Activated gamma-delta T cell treated with Interleukin-2 at 50 U/mL for 16 hours (primary cell): ENCODE measurements at places on chromosomes 7 and 10.

GRCh38 chr7:24829787-24830186 lies 72.5 kb upstream of the GSDME start:
- no peak for DNase-seq

GRCh38 chr10:76961841-76962240 lies 675.8 kb downstream of the KCNMA1 start:
- no peak for DNase-seq

DNA sequence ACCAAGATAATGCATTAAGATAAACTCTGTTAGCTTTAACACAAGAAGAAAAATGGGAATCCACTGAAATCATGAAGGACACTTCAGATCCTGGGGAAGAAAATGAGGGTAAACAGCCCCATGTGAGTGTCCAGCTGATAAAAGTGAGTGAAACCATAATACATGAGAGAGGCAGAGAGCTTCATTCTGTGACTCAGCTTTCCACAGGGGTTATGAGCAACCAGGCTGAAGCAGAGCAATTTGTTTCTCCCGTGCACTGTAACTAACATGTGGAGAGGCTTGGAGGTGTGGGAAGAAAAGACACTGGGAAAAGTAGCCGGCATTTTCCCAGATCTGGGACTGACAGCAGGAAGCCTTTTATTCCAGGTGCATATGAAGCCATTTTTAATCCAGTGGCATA lies 971.7 kb downstream of the ANKRD7 start:
- no peak for DNase-seq

DNA sequence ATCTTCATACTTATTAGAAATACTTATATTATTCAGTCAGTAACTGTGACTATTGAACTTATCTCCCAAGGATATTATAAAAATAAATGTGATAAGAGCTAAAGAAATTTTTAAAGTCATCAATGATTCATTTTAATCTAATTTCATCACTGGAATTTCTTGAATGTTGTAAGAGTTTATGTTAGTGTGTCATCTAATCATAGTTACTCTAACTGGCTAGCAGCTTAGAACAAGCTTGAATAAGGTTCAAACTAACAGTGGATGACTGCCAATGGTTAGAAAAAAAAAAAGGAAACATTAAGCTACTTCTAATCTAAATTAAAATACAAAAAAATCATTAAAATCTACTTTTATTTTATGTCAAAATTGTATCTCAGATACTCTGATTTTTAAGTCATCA lies 1066.3 kb downstream of the CNTNAP2 start:
- no peak for DNase-seq

GRCh38 chr7:73741600-73741999 lies 3.0 kb upstream of the ABHD11 start:
- no peak for DNase-seq

- no peak for DNase-seq
These were observed 45.7 kb downstream of the SEMA3C start for GRCh38 chr7:80873140-80873539.

DNA sequence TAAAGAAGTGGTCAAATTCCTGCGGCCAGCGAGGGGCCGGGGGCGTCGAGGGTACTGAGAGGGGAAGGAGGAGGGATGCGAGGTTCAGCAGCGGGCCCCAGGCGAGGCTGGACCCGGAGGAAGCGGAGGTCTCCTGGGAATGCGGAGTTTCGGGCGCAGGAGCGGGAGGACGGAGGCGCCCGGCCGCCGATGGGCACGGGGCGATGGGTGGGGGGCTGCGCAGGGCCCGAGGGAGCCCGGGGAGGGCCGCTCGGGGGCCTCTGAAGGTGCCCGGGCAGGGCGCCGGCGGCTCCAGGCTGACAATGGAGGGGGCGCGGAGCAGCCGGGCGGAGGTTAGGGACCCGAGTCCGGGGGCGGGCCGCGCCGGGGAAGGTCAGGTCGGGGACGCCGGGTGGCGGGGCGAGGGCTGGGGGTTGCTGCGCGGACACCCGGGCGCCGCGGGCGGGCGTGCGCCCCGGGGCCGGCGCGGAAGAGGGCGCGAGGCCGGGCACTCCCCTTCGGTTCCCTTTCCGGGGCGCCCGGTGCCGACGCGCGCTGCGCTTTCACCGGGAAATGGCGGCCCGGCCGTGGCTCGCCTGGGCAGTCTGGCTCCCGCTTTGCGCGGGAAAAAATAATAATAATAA lies 683 bp downstream of the MACROH2A2 start:
- DNase-seq: no peak

GRCh38 chr7:102220229-102220850 lies 66.3 kb upstream of the SH2B2 start:
- DNase-seq: no peak

- no peak for DNase-seq
These were observed 116.6 kb downstream of the ADCY1 start for GRCh38 chr7:45690762-45691150.

GRCh38 chr7:106693677-106694353 lies 32.9 kb upstream of the CCDC71L start:
- no peak for DNase-seq

DNA sequence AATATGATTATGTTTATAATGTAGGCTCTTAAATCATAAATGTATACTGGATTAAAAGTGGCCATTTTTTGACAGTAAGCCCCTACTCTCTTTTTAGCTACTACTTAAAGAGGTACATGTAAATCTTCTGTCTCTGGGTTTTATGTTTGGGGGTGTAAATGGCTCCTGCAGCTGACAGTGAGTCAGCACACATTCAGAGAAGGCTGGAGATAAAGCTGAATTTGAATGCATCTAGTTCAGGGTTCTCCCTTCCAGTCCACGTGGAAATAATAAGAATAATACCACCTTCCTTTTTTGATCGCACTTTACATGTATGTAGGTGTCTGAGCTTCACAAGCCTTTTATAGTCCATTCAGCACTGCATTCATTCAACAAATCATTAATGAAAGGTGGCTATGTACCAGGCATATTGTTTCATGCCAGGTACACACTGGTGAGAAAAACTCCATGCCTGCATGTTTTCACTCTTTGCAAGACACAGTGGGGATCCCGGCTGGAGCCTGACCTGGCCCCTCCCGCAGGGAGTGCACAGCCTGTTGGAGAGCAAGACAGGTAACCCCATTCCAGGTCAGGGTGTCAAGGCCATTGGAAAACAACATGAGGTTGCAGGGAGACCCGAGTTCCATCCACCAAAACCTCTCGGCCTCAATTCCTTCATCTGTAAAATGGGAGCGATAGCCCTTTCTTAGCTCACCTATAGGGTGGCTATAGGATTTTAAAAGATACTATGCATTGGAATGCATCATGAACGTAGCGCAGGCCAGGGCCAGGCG lies 107.5 kb upstream of the ANLN start:
- DNase-seq: no peak

GRCh38 chr10:71887743-71888142 lies 36.7 kb upstream of the PSAP start:
- no peak for DNase-seq

DNA sequence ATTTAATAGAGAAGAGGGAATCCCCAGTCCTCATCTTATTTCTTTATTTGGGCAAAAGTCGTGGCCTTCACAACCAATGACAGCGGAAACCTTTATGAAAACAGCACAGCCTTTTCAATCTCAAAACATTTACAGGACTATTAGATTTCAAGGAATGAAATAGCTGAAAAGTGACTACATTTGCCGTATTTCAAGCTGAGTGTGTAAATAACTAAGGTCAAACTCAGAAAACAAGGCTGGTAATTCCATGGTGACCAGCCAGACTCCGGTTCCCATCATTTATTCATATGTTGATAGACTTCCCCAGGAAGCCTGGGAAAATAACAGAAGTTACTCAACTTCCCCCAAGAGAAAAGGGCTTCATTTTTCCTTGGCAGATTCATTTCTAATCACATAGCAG lies 457.3 kb upstream of the NFE2L3 start:
- DNase-seq: no peak

- DNase-seq: no peak
These were observed 98.4 kb downstream of the SNX10 start for GRCh38 chr7:26390016-26390415.

DNA sequence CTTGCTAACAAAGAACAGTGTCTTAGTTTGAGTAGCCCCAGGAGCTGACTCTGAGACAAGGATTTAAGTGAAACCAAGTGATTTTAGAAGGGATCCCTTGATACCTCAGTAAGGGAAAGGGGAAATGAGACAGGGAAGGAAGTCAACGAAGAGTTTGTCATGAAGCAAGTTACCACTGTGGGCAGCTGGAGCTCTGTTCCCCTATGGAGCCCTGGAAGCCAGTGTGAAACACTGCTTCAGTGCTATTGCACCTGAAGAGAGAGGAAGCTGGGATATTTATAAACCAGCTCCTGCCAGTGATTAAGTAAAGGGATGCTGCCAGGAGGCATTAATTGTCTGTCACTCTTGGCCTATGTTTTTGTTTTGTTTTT lies 58.9 kb upstream of the WAPL start:
- no peak for DNase-seq

DNA sequence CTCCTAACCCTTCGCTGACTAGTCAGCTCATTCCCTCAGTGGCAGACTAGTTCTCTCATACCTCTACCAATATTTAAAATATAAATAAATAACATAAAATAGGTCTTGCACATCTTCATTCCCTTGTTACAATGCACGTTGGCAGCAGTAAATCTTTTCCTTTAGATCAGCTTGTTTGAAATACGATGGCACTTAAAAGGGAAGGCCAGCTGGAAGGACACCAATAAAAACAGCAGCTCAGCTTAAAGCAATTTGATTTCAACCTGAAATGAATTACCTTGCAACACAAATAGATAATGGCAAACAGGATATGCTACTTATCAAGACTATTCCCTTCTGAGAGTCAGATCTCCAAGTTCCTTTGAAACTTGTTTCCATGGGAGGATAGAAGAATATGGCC lies 321.8 kb downstream of the GFRA1 start:
- no peak for DNase-seq

- no peak for DNase-seq
These were observed 38.9 kb upstream of the CNNM1 start for GRCh38 chr10:99290306-99290705.

GRCh38 chr7:150856303-150857275 lies 4.3 kb downstream of the AOC1 start:
- no peak for DNase-seq

GRCh38 chr7:77184990-77185389 lies 14.6 kb downstream of the FGL2 start:
- DNase-seq: no peak

GRCh38 chr10:69319841-69320316 lies 41.6 kb downstream of the HK1 start:
- no peak for DNase-seq

- no peak for DNase-seq
These were observed 21.1 kb downstream of the ZNF775 start for GRCh38 chr7:150400008-150400787.

DNA sequence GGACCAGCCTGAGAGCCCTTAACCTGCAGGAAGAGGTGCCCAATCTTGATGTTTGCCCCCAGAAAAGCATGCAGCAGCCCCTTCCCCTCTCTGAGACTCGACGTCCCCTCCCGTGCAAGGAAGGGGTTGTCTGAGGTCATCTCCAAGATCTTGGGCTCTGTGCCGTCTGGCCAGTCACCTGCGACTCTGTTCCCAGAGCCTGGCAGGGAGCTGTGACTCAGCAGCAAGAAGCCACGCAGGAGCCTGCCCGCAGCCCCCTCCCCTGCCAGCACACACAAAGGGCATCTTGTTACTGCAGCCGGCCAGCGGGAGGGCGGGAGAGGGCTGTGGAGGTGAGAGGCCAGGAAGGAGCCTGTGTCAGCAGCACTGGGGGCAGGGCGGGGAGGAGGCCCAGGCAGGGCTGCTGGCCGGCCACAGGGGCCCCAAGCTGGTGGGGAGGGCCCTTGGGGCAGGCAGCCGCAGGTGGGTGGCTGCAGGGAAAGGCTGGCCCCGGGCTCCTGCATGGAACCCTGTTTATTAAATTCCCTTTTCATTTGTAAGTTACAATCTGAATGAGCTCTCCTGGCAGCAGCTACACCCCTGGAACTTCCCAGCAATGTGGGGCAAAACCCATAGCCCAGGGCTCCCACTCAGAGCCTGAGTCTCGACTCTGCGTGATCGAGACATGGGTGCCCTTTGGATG lies 103.7 kb upstream of the ZMIZ1 start:
- no peak for DNase-seq

GRCh38 chr10:102545265-102545871 lies 41.6 kb downstream of the SUFU start:
- no peak for DNase-seq

DNA sequence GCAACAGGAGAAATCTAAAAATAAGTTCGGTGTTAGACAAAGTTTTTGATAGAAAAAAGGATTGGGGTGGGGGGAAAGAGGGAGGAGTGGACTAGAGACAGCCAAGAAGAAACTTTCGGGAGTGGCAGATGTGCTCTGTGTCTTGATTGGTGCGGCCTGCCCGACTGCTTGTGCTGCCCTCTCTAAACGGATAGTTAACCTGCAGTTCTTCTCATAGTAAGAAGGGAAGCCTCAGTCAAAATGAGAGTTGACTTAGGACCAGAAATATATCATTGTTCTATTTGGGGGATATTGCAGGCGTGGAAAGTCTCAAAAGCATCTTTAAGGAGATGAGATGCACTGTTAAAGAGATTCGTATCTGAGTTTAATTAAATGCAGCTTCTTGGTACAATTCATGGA lies 39.3 kb downstream of the UBE3C start:
- DNase-seq: no peak

- no peak for DNase-seq
These were observed 7.8 kb downstream of the PROSER2 start for GRCh38 chr10:11830836-11831519.

DNA sequence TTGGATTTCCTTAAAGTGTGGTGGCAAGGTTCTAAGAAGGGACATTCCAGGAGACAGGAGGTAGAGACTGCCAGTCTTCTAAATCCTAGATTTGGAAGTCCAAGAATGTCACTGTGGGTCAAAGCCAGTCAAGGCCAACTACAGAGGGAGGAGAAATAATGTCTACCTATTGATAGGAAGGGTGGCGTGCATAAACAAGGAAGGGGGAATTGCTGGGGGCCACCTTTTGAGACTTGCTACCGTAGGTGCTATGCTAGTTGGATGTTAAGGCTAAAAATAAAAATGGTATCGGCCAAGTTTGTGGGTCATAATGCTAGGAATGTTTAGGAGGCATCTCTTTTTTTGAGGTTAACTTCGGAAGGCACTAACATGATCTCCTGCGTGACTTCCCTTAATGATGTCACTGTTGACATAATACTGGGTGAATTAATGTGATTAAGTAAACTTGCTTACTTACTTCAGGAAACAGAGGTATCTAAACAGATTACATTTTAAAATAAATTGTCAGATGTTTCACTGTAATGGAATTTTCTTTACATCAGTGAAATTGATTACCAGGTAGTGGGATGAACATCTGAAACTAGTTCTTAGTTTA lies 4.8 kb downstream of the BTRC start:
- DNase-seq: no peak

DNA sequence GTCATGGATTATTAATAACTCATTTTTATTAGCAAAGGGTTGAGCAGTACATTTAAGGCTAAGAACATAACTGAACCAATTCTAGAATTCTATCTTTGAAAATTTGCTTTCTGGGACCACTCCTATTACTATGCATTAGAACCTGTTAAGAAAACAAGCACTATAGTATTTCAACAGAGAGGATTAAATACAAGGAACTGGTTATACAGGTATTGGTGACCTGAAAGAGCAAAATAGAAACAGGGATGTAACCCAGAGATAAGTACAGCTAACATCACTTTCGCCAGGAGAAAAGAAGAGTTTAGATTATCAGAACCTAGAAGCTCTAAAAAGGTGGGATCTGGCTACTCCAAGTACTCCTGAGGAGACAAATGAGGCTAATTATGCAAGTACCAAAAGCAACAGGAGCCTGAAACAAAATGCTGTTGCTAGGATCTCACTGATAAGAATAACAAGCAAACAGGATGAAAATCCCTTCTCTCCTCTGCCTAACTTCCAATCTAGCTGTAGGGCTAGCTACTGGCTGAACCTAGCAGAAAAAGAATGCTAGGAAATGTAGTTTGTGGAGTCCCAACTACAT lies 32.1 kb upstream of the ELAPOR2 start:
- DNase-seq: no peak
